Endodermal cell (in vitro differentiated cells): ENCODE measurements at places on chromosomes 12 and 14. TPM values are rescaled to one million over a fixed set of nuclear protein-coding genes. Genes with fewer than 3 reads are reported as not detected.

DNA sequence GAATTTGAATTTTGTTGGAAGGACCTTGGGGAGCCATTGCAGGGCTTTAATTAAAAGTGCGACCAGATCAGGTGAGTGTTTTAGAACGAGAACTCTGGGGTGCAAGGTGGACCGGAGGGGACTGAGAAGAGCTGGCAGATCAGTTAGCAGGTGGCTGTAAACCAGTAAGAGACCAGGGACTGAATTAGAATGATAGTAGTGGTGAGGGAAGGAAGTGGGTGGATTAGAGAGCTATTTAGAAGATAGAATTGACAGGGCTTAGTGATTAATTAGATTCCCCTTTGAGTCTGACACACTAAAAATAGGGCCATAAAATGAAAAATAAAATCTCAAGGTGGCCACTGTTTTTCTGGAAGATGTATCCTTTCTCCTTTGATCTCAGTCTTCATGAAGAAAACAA, 44.8 kb downstream of the PLXNC1 start:
- no peak for DNase-seq

GRCh38 chr14:92175811-92176210, 54.0 kb downstream of the CPSF2 start:
- no peak for DNase-seq

The NELL2 gene
- total RNA-seq: 6.9 and 10.1 TPM in 2 replicates

- DNase-seq: peak; percentile 83
Measured at GRCh38 chr14:36646664-36647416, 14.8 kb upstream of the PAX9 start.

- no peak for DNase-seq
Measured at GRCh38 chr14:99701260-99701659, 17.2 kb downstream of the CYP46A1 start.

GRCh38 chr12:112868459-112869041, 38.2 kb upstream of the OAS1 start:
- DNase-seq: peak; percentile 88

The FOXG1 gene
- 0.04 and 0.11 TPM in 2 replicates for total RNA-seq

The CPNE6 gene
- total RNA-seq: not detected in 2 replicates

GRCh38 chr12:576615-577110, 86.6 kb downstream of the NINJ2 start:
- DNase-seq: peak; percentile 57

DNA sequence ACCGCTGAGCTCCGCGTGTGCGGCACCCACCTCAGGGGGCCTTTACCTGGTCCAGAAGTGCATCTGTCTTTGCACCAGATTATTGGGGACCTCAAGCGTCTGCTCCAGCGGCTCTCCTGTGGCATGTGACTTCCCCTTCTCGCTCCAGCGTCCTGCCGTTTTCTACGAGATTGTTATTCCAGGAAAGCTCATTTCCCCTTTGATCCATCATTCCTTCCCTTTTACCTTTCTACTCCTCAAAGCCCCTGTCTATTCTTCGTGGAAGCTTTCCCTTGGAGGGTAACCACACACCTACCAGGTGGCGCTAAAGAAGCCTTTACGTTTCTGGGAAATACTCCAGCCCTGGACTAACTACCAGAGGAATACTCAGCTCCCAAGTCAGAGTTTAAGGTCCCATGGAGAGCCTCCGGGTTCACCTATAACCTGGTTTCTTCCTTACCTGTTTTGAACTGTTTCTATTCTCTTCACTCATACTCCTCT, 1.5 kb downstream of the FKBP4 start:
- no peak for DNase-seq

DNA sequence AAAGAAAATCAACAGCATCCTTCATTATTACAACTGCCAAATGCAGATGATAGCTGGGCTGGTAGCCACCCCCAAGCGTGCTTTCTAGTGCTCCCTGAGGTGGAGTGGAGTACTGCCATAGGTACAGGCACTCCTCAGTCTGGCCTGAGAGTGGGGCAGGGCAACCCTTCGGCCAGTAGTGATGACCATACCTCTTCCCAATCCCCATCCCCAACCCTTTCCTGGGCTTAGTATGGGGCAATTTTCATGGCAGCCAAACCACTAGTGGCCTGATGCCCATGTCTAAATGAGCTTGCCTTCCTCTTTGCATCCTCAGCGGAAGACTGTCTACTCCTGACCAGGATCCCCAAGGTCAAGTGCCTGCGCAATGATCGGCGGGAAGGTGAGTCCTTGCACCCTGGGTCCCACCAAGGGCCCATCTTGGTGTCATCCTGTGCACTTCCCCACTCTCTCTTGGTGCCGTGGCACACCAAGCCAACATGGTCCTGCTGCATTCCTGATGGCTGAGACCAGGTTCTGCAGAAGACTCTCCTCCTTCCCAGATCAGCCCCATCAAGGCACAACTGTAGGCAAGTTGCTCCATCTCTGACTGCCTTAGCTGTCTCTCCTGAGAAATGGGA, 65.8 kb downstream of the GALNT16 start:
- peak; percentile 64 for DNase-seq

GRCh38 chr12:4943067-4943937, 33.6 kb downstream of the KCNA1 start:
- DNase-seq: no peak

GRCh38 chr12:19967001-19967400, 401.3 kb upstream of the PDE3A start:
- DNase-seq: no peak

GRCh38 chr12:93778306-93778705, 101.1 kb downstream of the CRADD start:
- no peak for DNase-seq

GRCh38 chr12:98406378-98406777, 109.0 kb upstream of the TMPO start:
- no peak for DNase-seq

The HOXC10 gene
- not detected in 2 replicates for total RNA-seq

The GMFB gene
- total RNA-seq: 61.5 to 105 TPM (median 96.5 TPM) in 3 replicates

DNA sequence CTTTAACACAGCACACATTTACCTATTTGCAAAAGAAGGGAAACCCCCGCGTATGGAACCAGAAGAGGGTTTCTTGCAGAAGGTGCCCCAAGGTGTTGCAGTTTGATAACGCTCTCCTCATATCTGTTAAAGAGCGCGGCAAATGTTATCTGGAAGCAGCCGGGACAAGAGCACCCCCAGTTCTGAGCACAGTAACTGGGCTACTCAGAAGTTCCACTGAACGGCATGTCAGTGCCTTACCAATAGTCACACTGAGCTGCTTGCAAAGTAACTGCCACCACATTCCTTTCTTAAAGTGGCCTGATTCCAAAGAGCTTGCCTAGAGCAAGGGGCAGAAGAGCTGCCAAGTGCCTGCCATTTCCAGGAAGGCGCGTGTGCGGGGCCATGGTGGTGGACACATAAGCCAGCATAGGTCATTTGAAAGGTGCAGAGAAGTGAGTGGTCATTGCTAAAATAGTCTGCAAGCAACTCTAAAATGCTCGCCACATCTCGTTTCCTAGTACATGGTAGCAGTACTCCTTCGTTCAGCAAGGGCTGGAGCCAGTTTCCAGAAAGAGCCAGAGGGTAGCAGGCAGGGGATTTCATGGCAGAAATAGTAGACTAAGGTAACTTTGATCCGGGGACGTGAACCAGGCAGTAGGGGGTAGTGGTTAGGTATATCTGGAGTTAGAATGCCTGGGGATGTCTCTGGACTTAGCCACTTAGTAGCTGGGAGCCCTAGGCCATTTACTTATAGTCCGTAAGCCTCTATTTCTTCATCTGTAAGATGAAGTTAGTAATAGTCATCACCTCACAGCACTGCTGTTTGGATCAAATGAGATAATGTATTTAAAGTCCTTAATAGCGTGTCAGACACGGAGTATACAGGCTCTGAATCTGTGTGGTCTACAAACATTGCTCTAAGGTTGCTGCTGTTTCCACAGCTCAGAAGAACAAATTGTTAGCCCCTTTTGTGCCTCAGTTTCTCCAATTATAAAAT, 37.6 kb downstream of the SPTB start:
- peak; percentile 63 for DNase-seq

DNA sequence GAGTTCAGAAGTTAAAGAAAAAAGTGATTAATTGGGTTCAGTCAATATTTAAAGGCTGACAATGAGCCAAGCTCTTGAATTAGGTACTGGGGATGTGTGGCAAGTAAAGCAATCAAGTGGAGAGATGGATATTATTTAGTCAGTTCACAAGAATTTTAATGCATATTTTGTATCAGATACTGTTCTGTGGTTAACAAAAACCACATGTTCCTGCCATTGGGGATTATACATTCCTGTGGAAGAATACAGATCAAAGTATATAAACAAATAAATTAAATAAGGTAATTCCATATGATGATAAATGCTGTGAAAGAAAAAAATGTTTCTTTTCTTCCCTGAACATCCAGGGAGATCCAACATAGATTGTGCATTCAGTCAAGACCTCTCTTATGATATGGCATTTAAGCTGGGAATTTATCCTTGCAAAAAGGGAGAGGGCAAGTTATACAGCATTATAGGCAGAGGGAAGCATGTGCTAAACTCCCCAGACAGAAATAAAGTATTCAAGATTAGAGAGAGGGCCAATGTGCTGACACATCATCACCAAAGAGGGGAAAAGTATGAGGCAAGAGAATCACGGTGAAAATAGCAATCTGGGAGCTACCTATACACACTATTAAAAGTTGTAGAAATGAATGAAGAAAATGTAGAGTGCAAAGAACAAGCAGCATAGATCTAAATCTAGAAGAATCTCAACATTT, 17.6 kb upstream of the A2M start:
- no peak for DNase-seq

The GARIN6 gene
- total RNA-seq: not detected in 3 replicates

DNA sequence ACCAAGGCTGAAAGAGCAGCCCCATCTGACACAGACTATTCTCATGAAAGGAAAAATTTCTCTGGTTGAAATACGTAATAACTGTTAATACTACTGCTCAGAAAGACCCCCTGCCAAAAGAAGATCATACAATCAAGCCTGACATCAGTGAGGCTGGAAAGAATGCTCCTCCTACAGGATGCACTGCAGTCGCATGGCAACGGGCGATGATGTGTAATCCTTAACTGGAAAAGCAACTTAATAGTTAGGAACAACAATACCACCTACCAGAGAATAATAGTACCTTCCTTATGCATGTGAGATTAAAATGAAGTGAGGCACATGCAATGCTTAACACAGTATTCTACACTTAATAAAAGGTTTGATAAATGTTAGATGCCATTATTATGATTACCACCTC, 1.2 kb upstream of the GOLGA5 start:
- DNase-seq: no peak

The RIPK3 gene
- total RNA-seq: not detected in 3 replicates

GRCh38 chr14:55585854-55586253, 5.8 kb downstream of the KTN1 start:
- DNase-seq: no peak

The UNC79 gene
- total RNA-seq: 6.0 to 6.6 TPM (median 6.2 TPM) in 3 replicates

The ENDOU gene
- not detected in 2 replicates for total RNA-seq

DNA sequence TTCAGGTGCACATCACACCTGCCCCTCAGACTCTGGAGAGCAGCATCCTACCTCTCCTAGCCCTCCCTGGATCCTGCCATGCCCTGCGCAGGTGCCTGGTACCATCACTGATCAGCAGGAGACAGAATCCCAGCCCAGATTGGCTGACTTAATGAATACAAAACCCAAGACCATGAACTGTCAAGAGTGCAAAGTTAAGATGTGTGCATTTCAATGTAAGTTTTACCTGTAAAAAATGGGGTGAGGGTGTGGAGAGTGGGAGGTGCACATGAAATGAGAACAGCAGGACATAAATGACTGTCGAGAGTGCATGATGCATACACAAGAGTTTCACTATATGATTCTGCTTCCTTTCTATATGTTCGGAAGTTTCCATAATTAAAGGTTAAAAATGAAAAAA, 57.9 kb upstream of the GPR68 start:
- DNase-seq: no peak

DNA sequence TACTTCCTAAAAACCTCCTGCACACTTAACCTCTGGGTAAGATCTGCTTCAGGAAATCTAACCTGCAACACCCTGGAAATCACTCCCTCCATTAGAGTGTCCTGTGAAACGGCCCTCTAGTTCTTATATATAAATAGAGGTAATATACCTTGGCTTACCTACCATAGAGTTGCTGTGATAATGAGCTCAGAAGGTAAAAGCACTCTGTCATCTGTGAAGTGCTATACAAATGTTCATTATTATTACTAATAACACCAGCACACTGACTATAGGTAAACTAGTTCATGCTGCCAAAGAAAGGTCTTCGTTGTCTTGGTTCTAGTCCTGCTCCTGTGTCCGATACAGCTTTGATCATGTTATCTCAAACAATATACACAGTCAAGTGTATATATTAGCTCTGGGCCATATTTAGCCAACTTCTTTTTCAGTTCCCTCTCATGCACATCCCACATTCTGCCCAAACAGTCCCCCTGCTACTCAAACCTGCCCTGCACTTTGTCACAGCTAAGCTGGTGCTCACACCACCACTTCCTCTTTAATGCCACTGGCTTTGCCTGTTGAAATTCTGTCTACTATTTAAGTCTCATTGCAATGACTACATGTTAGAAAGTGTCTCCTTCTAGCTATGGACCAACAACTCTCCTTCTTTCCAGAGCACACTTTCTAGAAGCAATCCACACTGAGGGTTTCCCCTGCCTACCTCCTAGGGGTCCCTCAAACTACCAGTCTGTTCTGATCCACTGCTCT, 5.1 kb downstream of the E2F7 start:
- no peak for DNase-seq

- no peak for DNase-seq
Measured at GRCh38 chr12:89389755-89390661, 37.7 kb upstream of the DUSP6 start.

The PMCH gene
- not detected in 3 replicates for total RNA-seq

DNA sequence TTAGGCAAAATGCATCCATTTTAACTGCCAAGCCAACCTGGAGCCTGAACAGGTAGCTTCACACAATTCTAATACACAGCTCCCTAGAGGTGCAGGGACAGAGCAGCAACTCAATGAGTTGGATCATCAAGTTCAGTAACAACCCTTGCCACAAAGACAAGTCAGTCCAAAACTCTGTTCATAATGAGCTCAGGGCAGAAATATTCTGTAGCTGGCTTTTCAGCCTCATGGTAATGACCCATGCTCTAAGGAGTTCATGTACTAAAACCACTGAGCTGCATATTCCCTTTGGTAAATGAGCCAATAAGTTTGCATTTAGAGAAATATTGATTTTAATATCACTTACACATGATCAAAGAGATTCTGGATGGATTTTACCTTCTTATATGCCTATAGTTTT, 316.1 kb downstream of the SEC23A start:
- DNase-seq: no peak

- DNase-seq: no peak
Measured at GRCh38 chr14:51901475-51902024, 41.1 kb downstream of the GNG2 start.

The PPP1R1A gene
- 11.9 and 12.5 TPM in 2 replicates for total RNA-seq

DNA sequence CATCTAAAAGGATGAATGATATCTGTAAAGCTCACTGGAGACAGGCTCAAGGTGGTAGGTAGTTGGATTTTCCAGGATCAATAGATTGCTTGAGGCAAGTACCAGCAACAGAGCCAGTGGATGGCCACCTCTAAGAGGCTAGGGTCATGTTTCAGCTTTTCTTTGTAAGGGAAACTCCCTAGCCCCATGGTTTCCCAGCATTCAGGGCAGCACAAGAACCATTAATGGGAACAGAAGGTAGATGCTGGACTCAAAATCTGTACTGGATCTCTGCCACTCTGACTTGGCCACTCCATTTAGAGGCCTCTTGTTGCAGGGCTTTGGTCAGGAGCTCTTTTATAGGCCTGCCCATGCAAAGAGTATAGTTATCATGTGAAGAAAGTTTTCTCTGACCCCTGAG, 76.1 kb upstream of the DYRK2 start:
- no peak for DNase-seq

The GSC gene
- 37.0 to 402 TPM (median 38.7 TPM) in 3 replicates for total RNA-seq
